A375 (cell line): ENCODE measurements at places on chromosomes 7 and 10. TPM values are rescaled to one million over a fixed set of nuclear protein-coding genes. Genes with fewer than 3 reads are reported as not detected.

Gene CTAGE6
- total RNA-seq = not detected in 2 replicates

Gene GNAI1
- 11.2 and 18.0 TPM in 2 replicates for total RNA-seq

Gene ELFN1
- total RNA-seq = 0.24 and 0.60 TPM in 2 replicates

Gene AGBL3
- 0.21 and 0.41 TPM in 2 replicates for total RNA-seq

Gene TAC1
- 2.7 and 5.4 TPM in 2 replicates for total RNA-seq

Gene RSPH10B2
- total RNA-seq = 0.11 and 0.19 TPM in 2 replicates

Gene ZNF425
- 0.74 and 1.1 TPM in 2 replicates for total RNA-seq

Gene OR2A7
- total RNA-seq = not detected in 2 replicates

Gene NIPSNAP2
- total RNA-seq = 30.0 and 40.0 TPM in 2 replicates

Gene BICC1
- total RNA-seq = 2.9 TPM in 2 replicates

Gene TMEM130
- total RNA-seq = 0.15 and 0.19 TPM in 2 replicates

Gene MNX1
- 1.8 and 3.2 TPM in 2 replicates for total RNA-seq

Gene DDC
- total RNA-seq = 0.19 TPM in 1 of 2 replicates, not detected in the other

Gene NPFFR1
- not detected in 2 replicates for total RNA-seq

Gene ZNF92
- total RNA-seq = 6.9 and 10.0 TPM in 2 replicates

Gene BET1
- 16.8 and 19.3 TPM in 2 replicates for total RNA-seq

Gene HOXA5
- total RNA-seq = 13.1 and 25.2 TPM in 2 replicates

Gene PKD1L1
- total RNA-seq = 0.29 and 0.41 TPM in 2 replicates

Gene UNC5B
- 1.2 TPM in 2 replicates for total RNA-seq

Gene EIF4H
- 322 and 335 TPM in 2 replicates for total RNA-seq

Gene PCGF5
- 12.3 and 12.9 TPM in 2 replicates for total RNA-seq

Gene CFAP70
- 0.11 and 0.15 TPM in 2 replicates for total RNA-seq
